ENCODE measurements at places on chromosomes 1 and 21.

DNA sequence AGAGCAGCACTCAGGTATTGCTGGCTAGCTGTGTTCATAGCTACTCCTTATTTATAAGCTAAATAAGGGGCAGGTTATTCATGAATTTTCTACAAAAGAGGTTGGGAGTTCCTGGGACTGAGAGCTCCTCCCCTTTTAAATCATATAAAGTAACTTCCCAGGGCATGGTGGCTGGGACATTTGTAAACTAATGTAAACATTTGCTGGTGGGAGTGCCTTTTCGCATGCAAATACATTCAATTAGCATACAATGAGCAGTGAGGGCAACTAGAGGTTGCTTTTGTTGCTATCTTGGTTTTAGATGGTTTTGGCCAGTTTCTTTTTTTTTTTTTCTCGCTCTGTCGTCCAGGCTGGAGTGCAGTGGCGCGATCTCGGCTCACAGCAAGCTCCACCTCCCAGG, 43.4 kb downstream of the GNPAT start:
- no peak for DNase-seq

- DNase-seq = no peak
Measured at GRCh38 chr1:11649624-11650330, 4.5 kb downstream of the FBXO2 start.

GRCh38 chr1:233599542-233600073, 14.3 kb upstream of the KCNK1 start:
- DNase-seq = no peak

- no peak for DNase-seq
Measured at GRCh38 chr1:67629370-67630075, 55.5 kb upstream of the GADD45A start.

DNA sequence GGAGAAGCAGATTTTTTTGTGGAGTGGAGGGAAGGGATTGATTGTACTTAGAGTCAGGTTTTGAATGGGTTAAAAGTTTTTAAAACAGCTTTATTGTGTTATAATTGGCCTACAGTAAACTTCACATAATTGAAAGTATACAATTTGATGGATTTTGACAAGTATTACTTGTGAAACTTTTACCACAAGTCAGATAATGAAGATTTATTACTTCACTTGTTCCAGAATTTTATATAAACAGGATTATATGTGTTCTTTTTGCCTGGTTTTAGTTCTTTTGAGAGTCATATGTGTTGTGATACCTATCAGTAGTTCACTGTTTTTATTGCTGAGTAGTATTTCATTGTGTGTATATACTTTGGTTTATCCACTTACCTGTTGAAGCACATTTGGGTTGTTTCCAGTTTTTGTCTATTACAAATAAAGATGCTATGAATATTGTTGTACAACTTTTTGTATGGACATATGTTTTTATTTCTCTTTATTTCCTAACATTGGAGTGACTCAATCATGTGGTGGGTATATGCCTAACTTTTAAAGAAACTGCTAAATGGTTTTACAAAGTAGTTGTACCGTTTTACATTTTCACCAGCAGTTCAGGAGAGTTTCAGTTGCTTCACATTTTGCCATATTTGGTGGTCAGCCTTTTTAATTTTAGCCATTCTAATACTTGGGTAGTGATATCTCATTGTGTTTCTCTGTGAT, 71.0 kb downstream of the DYRK1A start:
- DNase-seq = no peak

DNA sequence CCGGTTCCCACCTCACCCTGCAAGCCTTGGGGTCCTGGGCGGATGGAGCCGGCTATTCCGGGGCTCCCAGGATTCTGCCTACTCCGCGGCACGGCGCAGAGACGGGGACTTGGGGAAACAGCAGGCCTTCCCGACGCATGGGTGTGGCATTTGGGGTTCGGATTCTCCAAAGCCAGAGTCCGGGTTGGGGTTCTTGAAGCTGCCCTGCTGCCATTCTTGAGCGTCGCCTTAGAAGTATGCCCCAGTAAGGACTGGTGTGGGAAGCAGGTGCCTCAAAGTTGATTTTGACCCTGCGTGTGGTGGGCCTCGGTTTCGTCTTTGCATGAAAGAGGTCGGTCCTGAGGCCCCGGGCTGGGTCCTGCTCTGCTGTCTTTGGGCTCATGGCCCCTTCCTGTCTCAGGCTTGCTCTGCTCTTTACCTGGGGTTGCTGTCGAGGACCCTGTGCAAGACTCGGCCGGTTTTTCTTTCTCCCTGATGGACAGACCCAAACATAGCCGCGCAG, 696 bp downstream of the GUK1 start:
- DNase-seq = no peak

DNA sequence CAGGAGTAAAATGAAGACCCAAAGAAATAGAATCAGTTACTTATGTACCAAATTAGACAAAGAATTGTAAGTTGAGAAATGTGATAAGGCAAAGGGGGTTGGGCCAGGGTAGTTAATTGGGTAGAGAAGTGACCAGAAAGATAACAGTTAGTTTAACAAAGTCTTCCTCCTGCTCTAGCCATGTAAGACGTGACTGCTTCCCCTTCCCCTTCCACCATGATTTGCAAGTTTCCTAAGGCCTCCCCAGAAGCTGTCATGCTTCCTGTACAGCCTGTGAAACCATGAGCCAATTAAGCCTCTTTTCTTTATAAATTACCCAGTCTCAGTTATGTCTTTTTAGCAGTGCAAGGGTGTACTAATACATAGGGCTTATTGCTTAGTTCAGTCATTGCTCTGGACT, 142.0 kb upstream of the PDE4B start:
- no peak for DNase-seq

DNA sequence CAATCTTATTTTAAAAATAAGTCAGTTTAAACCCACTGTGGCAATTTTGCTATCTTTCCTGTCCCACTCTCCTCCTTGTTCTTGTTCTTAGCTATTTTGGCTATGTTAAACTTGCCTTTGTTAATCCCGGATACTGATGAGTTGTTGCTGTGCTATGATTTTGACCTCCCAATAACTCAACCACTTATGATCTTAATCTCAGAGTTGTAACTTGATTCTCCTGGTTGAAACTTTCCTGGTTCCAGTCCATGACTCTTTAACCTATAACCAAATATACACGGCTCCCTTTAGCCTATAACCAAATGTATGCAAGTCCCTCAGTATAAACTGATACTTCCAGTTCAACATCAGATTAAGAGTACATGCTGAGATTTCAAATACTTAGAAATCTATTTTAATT, 15.6 kb upstream of the ACADM start:
- DNase-seq = no peak

GRCh38 chr1:176696109-176696508, 233.1 kb downstream of the PAPPA2 start:
- no peak for DNase-seq

GRCh38 chr21:20949884-20950283, 48.3 kb upstream of the NCAM2 start:
- no peak for DNase-seq

DNA sequence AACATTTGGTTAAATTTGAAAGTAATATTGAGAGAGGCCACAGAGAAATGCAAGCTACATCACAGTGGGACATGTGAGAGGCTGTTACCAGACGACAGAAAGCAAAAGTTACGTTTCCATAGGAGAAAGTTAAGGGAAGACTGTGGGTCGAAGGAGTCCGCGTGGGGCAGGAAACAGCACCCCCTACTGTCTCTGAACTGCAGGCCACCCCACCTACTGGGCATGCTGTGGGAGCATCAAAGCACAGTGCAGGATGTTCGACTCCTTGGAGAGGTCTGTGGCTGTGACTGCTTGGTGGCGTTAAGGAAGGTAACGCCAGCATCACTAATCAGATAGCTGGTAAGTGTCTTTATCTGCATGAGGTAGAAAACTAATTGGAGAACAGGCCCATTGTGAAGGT, 123.9 kb downstream of the PTBP2 start:
- DNase-seq = no peak

- no peak for DNase-seq
Measured at GRCh38 chr1:42831273-42831672, 14.1 kb upstream of the SVBP start.

- no peak for DNase-seq
Measured at GRCh38 chr1:14440166-14440565, 158.3 kb upstream of the KAZN start.

GRCh38 chr1:15836772-15837669, 10.5 kb upstream of the SPEN start:
- DNase-seq = no peak

- no peak for DNase-seq
Measured at GRCh38 chr1:187237542-187237941, 408.8 kb downstream of the PLA2G4A start.

DNA sequence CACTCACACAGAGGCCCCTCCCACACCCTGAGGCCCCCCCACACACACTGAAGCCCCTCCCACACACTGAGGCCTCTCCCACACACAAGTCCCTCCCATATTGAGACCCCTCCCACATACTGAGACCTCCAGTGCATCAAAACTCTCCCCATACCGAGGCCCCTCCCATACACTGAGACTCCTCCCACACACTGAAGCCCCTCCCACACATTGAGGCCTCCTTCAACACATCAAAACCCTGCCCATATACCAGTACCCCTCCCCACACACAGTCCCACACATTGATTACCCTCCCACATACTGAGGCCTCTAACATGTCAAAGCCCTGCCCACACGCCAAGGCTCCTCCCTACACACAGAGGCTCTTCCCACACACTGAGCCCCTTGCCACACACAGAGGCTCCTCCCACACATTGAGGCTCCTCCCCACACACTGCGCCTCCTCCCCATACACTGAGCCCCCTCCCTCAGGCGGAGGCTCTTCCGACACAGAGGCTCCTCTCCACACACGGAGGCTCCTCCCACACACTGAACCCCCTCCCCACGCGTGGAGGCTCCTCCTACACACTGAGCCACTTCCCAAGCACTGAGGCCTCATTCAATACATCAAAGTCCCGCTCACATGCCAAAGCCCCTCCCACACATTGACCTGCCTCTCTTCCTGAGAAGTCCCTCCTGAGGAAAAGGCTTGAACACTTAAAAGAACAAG, 392.3 kb downstream of the CAMTA1 start:
- peak; percentile 42 for DNase-seq

DNA sequence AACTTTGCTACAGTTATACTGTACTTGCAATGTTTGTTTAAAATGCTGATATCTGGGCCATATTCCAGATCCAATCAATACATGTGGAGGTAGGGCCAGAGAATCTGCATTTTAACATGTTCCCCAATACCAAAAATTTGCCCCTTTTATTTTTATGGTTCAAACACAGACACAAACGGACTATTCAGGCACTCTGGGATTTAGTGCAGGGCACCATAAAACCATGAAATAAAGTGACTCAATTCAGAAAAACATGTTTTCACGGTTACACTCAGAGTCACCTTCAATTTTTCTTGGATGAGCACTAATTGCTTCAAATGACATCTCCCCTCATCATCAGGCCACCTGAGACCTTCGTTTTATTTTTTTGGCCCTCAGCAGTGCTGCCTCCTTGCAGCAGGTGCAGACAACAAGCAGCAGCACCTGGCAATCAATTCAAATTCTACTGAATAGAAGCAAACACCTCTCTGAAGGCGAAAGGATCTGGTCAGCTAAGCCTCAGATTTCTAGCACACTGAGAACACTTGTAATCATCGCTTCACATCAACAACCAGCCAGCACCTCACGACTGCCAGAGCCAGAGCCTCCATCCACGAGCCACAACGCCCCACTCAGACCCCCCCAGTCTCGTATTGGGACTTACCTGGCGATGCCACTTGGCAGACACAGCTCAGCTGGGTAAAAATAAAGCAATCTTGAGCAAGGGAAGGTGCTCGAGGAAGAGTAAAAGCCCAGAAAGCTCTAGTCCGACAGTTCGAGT, 1.1 kb downstream of the ERO1B start:
- no peak for DNase-seq

- no peak for DNase-seq
Measured at GRCh38 chr21:45947296-45947695, 34.3 kb upstream of the COL6A1 start.

DNA sequence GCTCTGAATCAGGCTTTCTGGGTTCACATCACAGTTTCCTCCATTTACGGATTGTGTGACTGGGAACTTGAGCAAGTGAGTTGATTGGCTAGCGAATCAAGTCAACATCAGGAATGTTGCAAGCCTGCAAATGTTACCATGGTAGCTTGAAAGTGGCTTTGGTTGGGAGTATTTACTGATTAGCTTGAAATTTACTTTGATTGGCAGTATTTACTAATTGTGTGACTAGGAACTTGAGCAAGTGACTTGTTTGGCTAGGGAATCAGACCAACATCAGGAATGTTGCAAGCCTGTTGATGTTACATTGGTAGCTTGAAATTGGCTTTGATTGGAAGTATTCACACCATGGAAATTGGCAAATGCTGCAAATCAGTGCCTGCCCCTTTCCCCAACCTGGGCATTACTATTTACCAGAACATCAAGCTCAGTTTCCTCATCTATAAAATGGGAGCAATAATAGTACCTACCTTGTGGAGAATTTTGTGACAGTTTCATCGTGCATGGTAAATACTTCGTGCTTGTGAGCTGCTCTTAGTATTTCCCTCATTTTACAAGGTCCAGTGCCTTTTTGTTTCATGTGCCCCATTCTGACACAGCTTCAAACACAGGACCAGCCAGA, 23.1 kb upstream of the B3GALNT2 start:
- no peak for DNase-seq

GRCh38 chr1:20086800-20087199, 16.8 kb downstream of the PLA2G5 start:
- no peak for DNase-seq

DNA sequence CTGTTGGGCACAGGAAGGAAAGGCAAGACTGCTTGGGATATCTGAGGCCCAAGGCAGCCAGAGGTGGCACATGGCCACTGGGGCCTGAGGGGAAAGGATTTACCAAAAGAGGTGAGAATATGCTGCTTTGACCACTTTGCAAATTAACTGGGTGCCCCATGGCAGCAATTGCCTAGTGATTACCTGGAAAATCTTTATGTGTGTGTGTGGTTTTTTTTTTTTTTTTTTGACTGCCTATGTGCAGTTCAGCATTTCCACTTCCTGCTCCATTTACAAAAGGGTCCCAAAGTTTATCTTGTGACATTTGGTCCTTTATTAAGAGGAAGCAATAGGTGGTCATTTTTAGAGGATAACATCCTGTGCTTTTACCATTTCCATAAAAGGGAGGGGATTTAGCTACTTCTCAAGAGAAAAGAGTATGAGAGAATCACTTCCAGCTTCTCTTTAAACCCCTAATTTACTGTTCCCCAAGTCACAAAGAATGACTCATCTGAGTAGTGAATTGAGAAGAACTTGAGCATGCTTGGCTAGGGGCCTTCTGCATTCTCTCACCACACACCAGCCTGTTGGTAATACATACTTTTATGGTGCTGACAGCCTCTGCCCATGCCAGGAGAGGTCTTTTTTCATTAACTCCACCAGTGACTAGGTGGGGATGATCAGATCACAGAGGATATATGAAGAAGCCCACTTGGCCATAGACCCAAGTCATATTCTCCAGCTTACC, 52.1 kb downstream of the SYDE2 start:
- no peak for DNase-seq

GRCh38 chr1:15508700-15509487, 15.1 kb downstream of the CASP9 start:
- no peak for DNase-seq

- no peak for DNase-seq
Measured at GRCh38 chr1:228785366-228786330, 50.4 kb downstream of the RHOU start.
